ENCODE measurements at places on chromosomes 16 and 17.

GRCh38 chr16:53982631-53983042 lies 278.7 kb downstream of the FTO start:
- DNase-seq, result no peak

- peak; percentile 47 for DNase-seq
Observed at GRCh38 chr17:42132941-42133340, 10.3 kb downstream of the HSPB9 start.

DNA sequence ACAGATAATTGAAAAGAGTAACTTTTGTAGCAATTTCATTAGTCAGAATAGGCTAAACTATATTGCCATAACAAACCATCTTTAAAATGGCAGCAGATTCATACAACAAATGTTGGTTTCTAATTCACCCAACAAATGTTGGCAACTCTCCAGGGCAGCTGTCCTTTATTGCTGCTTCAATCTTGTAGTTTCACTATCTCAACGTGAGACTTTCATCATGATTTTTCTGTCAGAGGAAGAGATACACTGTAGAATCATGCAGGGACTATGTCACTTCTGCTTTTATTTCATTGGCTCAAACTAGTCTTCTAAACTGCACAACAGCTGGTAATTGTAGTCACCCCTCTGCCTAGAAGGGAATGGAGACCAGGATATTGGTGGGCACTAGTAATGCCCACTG lies 174.2 kb downstream of the TANC2 start:
- DNase-seq, result peak; percentile 13

DNA sequence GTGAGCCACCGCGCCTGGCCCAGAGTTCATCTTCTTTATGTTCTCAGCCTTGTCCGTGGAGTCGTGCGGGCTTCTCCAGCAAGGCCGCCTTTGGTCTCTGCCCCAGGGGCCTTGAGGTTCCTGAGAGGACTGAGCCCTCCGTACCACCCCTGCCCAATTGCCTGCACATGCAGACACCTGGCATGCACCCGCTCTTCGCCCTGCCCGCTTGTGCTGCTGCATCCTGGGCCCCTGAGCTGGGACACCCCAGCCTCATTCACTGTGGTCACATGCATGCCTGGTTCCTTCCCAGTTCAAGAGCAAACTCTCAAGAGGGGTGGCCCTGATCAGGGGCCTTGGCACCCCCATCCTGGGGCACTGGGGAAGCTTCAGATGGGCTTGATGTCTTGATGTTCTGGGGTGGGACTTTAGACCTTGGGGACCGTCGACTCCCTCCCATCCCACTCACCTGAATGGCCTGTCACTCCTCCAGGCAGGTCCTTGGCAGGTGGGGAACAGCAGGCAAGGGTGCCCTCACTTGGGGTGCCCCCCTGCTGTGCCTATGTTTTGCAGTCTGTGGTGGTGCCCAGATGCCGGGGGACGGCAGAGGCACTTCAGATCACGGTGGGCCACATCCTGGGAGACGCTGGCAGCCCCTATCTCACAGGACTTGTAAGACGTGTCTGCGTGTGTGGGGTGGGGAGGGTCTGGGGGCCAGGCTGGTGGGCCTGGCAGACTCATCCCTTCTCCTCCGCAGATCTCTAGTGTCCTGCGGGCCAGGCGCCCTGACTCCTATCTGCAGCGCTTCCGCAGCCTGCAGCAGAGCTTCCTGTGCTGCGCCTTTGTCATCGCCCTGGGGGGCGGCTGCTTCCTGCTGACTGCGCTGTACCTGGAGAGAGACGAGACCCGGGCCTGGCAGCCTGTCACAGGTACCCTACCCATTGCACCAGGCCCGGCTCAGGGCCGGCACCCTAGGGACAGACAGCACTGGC lies 12.7 kb upstream of the SPNS2 start:
- DNase-seq, result no peak

DNA sequence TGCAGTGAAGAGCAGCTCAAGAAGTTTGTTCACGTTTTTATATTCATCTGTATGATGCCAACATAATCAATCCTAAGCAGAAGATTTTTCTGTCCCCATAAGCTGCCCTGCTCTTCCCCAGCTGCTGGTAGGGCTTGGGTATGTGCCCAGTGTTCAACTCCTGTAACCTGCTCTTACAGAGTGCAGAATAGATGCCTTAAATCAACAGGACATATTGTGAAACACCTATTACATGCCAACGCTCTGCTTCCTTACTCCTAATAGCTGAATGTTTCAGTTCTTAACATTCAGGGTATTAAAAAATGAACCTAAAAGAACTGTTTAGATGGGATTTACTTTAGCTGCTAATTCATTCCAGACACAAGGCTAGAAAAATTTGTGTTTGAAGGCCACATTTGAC lies 190.9 kb downstream of the HS3ST3A1 start:
- DNase-seq, result no peak

GRCh38 chr16:72743011-72743761 lies 304.7 kb downstream of the ZFHX3 start:
- no peak for DNase-seq

DNA sequence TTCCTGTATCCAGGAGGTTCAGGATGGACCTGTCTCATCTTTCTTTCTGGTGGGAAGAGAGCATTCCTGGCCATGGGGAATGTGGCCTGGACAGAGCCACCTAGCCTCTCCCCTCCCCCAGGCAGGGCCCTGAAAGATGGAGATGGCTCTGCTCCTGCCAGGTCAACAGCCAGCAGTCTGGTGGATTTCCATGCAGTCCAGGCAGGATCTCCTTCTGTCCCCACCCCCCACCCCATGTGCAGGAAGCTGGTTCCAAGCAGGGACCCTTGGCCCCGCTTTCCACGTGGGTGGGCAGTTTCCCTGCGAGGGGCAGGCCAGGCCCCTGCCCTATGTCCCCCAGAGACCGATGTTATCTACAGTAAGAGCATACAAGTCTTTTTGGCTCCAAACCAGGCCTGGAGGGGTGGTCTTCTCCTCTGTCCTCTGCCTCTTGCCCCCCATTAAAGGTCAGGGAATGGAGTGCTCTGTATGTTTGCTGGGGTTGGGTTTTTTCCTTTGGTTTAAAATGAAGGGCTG lies 240.5 kb downstream of the SEC14L1 start:
- no peak for DNase-seq

DNA sequence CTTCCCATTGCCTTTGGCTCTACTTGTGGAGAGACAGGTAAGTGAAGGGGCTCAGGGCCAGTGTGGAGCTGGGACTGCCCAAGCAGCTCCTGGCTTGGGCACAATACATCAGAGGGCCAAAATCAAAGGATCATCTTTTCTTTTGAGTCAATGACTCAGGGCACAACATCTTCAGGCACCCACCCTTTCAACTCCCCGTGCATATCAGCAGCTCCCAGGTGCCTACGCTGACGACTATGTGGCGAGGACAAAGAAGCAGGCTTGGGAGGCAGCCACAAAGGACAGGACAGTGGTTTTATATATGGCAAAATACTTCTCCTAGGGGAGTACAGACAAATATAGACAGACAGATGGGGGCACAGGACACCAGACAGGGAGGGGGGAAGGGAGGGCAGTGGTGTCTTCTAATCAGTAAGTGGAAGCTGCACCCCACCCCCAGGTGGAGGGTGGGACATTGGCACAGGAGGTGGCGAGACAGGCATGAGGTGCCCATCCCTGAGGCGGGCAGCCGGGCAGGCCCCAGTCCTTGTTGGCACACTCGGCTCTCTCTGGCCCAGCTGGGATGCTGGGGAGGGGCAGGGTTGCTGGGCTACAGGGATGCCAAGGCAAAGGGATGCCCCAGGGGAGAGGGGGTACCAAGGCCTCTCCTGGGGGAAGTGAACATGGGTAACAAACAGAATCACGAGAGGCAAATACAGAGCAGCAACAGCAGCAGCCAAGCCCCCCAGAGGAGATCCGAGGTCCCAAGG lies 7.7 kb upstream of the ARL5C start:
- DNase-seq, result no peak

DNA sequence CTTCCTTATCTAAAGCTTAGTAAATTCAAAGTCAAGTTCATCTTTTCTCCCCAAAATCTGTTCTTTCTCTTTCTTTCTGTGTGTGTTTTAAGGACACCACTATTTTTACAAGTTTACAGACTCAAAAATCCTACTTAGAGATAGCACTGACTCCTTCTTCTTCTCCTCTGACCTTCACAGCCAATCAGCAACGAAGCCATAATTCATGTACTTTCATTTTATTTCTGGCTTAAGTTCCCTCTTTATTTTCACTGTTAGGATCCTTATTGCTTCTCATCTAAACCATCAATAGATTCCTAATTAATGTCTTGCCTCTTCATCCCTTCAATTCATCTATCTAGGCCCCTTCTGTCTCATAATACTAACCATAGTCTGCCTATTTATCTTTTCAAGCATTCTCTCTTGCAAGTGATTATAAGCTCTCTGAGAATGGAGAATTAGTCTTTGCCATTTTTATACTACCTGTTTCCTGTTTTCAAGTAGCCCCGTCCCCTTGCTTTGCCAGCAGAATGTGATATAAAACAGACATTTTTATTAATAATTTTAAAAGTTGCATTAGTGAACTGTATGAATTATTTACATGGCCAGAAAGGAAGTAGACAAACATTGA lies 27.0 kb downstream of the CDC27 start:
- DNase-seq, result no peak

DNA sequence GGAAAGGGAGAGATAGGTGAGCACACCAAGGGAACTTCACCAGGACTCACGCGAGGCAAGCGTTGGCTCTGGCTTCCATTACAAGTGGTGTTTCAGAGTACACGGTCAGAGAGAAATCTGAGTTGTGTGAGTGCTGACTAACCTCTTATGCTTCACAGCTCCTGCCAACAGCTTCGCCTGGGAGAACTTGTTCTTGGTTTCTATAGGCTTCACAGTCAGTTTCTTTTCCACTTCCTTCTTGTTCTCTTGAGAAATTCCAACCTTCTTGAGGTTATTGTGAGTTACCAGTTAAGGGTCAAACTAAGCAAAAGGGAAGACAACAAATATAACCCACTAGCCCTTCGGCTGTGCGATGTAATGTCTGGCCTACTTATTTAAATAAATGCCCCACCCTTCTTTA lies 18.9 kb downstream of the PSME3IP1 start:
- no peak for DNase-seq

DNA sequence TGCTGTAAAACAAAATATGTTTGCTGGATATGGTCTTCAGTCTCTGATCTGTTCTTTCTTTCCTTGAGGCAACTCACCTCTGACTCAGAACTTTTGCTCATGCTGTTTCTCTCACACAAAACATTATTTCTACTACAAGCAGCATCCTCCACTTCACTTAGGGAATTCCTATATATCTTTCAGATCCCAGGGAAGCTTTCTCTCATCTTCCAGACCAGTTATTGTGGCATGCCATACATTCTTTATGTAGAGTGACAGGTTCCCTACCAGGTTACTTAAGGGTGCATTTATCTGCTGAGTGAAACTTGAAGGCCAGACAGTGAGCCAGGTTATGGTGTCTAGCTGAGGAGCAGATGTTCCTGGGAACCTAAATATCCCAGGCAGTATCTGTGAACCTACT lies 1226.0 kb downstream of the CDH8 start:
- DNase-seq, result no peak

DNA sequence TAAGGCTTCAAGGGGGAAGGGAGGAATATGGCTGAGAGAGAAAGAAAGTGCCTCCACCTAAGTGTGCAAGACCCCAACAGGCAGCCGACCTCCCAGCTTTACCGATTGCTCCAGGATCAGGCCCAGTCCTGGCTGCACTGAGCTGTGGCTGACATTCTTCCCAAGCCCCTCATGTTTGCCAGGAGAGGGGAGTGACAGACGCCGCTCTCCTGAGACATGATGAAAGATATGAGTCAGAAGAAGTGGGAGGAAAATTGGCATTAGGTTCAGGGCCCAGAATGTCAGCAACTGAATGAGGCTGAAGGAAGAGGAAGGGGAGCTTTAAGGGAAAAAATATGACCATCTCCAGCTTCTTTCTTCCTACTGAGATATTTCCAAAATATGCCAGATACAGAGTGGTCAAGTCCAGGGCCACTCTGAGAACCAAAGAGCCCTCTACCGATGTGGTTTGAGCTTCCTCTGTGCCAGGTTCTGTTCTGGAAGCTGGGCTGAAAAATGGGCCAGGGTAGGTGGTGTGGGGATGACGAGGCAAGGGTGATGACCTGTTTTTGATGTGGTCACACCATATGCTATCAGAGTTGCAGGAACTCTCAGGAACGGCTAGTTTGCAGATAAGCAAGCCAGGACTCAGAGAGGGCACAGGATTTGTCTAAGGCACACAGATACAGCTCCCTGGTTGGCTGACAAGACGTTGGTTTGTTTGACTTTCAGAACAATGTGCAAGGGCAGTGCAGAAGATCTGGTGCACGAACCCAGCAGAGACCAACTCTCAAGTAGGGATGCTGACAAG lies 176.7 kb downstream of the SOX9 start:
- DNase-seq, result no peak

GRCh38 chr17:78414178-78415162 lies 36.0 kb downstream of the PGS1 start:
- DNase-seq, result no peak

DNA sequence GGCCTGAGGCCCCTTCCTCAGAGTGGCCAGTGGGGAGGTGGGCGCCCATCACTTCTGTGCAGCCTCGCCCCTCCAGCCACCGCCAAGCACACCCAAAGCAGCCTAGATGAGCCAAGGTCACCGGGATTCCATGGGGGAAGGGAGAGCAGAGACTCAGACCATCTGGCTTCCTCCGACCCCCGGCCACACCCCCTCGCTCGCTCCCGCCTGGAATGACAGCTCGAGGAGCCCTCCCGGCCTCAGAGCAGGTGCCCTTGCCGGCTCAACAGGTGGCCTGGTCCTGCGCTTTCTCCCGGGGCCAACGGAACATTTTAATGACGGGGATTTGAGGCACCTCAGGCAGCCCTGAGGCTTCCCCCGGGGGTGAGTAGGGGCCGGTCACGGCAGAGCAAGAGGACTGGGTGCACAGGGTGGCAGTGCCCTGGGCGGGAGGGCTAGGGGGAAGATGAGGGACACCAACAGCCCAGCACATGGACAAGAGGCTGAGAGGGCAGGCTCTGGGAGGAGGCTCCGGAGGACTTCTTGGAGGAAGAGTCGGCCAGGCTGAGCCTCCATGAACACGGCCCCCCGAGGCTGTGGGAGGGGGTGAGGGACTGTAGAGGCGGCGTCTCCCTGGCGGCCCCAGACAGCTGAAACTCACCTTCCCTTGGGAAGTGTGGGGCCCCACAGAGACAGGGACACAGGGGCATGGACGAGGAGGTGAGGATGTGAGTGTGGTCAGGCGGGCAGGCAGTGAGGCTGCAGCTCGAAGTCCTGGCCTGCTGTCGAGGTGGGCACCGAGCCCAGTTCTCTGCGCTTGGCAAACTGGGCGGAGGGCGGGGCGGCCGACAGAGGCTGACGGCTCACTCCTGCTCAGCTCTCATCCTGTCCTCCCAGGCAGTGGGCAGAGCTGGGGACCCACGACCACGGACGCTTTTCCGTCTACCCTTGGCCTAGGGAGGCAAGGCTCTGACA lies 12.5 kb upstream of the C1QTNF8 start:
- DNase-seq, result peak; percentile 27

GRCh38 chr17:48004983-48005382 lies 32.6 kb downstream of the COPZ2 start:
- peak; percentile 21 for DNase-seq

GRCh38 chr17:75872434-75873351 lies 5.7 kb downstream of the TRIM47 start:
- DNase-seq, result no peak

Data from NCI-H1105 (cell line).